ENCODE measurements at places on chromosomes 5 and 9. TPM values are rescaled to one million over a fixed set of nuclear protein-coding genes. Genes with fewer than 3 reads are reported as not detected.
A peak's percentile ranks its signal among the peaks of the same experiment; 100 is the strongest.

DNA sequence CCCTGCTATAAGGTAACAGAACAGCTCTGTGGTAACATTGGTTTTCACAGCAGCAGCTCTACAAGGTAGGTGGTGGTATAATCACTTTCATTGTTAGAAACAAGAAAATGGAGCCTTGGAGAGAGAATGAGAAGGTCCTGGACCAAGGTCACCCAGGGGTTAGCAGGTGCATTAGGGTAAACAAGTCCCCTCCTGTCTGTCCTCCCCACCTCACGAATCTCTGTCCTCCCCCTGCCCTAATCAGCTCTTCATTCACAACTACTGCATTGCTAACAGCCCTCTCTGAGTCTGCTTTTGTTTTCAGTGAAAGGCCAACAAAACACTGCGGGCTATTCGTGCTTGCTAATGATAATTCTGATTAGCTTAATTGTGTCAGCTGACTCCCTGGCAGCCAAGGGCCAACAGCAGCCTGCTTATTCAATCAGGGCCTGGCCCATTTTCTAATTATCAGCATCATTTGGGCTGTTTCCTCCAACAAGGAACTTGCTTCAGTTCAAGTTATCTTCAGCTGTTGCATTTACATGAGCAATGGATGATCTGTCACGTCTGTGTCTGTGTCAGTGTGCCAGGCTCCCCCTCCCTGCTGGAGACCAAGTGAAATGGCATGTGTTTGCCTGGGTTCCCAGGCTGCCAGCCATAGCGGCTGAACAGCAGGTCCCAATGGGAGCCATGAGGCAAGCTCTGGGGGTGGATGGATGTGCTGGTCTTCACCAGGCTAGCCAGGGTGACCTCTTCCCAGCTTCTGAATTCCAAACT is 56.7 kb upstream of the EQTN start:
- DNase-seq = no peak

DNA sequence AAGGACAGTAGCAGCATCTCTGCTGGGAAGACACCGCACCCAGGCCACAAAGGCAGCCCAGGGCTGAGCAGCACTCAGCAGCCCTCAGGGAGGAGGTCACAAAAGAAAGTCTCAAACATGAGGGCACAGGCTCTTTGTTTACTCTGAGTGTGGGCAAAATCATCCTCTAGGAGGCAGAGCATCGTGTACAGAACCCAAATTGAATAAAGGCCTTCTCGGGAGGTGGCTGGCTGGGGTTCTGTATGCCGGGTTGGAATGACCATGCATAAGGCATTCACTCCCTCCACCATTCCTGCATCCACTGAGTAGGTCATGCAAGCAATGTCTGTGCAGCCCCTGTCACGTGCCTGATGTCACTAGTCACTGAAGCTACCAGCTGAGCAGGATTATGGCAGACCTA is 412.8 kb downstream of the SPOCK1 start:
- DNase-seq = no peak

Gene IFNA2
- total RNA-seq = not detected

Gene CNTNAP3
- 3.4 TPM for total RNA-seq

DNA sequence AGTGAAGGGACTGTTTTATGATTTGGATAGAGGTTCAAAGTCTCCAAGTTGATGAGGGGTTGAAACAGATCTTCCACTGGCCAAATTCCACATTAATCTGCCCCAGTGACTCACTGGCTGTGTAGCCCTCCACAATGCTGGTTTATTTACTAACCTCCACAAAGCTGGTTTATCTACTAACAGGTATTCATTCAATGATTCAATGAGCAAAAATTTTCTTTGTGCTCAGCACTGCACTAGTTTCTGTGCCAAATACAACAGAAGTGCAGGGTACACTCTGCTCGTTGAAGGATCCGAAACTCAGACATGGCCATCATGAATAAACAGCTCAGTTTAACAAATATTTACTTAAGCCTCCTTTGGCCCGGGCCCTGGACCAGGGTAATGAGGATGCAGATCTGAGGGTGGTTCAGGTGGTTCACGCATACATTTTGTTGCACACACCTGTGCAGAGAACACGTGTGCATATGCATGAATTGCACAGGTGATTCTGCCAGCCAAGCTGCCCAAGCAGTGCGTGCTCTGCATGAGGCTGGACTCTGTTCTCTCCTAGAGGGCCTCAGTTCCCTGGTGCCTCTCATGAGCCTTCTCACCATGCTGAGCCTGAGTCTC is 71.0 kb downstream of the SH3PXD2B start:
- peak; percentile 51 for DNase-seq

DNA sequence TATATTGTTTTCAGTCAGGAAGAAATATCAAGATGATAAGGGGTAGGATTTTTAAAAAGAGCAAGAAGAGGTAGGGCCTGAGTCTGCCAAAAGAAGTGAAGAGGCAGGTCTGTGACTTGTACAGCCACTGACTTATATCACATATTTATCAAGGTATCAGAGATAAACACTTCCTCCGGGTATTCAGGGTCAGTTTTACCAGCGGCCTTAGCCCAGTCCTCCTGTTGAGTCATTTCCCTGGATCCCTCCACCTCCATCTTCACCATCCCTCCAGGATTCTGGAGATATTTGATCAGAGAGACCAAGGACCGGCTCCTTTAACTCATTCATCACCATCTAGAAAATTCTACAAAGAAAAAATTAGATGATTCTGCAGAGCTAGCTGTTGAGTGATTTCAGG is 375.7 kb upstream of the TUSC1 start:
- DNase-seq = no peak

Gene NIM1K
- not detected for total RNA-seq

Gene IL31RA
- total RNA-seq = not detected

- no peak for DNase-seq
Measured at GRCh38 chr9:33285502-33285901, 4.8 kb upstream of the NFX1 start.

Gene HMGCR
- total RNA-seq = 15.7 TPM

DNA sequence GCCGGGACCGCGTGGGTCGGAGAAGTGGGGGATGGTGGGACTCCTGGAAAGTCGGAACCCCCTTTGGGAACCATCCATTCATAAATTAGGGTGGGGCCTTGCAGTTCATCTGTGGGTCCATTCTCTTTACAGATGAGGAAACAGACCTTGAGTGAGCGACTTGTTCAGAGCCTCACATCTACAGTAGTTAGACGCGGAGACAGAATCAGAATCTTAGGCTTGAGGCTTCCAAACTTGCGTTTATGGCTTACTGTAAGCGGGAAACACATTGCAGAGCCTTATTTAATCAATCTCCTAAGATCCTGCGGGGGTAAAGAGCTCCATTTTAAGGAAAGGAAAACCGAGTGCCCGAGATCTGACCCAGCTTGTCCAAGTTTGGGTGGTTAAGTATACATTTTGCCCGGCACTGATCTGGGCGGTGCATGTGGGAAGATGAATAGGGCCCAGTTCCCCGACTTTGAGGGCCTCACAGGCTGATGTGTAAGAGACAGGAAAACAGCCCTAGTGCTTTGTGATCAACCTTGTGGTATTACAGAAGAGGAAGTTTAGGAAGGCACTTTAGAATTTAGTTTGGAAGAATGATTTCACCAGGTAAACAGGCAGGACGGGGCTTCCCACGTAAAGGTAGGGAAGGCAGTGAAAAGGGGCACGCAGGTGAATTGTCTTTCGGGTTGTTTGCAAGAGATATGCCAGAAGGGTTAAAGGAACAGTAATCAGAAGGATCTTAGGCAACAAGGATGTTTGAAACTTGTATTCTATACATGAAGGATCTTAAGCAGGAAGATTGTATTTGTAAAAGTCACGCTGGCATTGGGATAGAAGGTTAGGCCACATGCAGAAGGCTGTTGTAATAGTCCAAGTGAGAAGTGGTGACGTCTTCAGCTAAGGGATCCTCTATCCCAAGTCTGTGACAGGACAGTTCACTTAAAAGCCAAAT is 744 bp downstream of the TARS1 start:
- DNase-seq = peak; percentile 37

Gene DNM1
- total RNA-seq = 14.5 TPM

Gene SLC6A18
- total RNA-seq = not detected

- DNase-seq = no peak
Measured at GRCh38 chr9:3080951-3081350, 237.1 kb upstream of the PUM3 start.

DNA sequence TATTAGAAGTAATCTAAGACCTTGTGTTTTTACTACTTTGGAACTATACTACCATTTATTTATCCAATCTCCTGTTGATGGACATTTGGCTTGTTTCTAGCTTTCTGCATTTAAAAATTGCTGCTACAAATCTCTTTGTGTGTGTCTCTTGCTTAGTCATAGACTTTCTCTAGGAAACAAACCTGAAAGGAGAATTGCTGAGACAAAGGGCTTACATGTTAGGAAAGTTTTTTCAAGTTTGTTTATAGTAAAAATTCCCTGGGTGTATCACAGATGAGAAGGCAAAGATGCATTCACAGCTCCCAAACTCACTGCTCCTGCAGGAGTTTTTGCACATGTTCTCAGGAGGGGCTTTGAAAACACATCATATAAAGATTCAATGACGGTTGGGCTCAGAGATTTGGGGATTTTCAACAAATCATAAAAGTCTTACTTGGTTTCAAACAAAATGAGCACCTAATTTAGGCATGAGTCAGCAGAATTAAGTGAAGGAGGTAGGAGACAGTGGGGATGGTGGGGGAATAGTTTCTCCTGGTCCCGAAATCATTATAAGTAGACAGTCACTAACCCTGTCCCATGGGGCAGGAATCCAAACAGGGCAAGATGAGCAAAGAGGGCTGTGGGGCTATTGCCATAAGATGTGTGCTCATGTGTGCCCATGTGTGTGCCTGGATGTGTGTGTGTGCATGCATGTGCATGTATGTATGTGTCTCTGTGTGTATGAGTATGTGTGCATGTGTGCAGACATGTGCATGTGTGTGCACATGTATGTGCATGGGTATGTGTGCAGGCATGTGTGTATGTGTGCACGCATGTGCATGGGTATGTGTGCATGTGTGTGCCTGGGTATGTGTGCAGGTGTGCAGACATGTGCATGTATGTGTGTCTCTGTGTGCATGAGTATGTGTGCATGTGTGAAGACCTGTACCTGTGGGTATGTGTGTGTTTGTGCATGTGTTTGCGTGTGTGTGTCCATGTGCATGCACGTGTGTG is 43.4 kb upstream of the S1PR3 start:
- no peak for DNase-seq

- peak; percentile 6 for DNase-seq
Measured at GRCh38 chr5:170651604-170652277, 131.8 kb upstream of the GABRP start.

GRCh38 chr9:109020581-109021511 is 7.5 kb upstream of the CTNNAL1 start:
- DNase-seq = no peak

DNA sequence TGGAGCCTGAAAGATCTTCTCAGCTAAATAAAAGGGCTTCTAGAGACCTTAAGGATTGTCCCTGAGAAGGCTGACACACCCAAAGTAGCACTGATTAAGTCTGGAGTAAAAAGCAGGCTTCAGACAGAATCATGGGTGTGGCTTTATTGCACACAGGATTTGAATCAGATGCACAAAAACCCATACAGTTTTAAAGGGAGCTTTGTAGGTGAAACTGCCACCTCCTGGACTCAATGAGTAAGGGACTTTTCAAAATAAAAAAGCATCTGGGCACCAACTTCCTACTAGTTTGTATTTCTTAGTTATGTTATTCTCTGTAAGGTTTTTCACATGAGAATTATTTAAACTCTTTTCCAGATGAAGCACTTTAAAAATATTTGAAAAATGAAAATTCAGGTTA is 129.4 kb downstream of the EDIL3 start:
- no peak for DNase-seq

Gene SV2C
- total RNA-seq = not detected

DNA sequence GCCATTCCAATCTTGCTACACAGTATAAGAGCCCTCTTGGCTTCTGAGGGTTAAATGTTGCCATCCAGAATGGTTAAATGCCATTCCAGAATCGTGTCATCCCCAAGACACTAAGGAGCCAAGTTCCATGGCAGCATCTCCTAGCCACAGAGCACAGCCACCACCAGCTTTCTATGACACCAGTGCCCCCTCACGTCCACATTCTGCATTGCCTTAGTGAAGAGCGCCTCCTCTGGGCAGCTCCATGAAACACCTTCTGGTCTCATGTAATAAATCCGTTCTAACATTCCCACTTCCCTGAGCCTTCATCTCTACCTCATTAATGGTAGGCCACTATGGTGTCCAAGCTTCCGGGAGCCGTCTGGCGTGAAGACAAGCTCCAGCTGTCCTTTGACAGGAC is 12.4 kb downstream of the CBY3 start:
- DNase-seq = no peak

Gene PHF19
- 13.5 TPM for total RNA-seq

DNA sequence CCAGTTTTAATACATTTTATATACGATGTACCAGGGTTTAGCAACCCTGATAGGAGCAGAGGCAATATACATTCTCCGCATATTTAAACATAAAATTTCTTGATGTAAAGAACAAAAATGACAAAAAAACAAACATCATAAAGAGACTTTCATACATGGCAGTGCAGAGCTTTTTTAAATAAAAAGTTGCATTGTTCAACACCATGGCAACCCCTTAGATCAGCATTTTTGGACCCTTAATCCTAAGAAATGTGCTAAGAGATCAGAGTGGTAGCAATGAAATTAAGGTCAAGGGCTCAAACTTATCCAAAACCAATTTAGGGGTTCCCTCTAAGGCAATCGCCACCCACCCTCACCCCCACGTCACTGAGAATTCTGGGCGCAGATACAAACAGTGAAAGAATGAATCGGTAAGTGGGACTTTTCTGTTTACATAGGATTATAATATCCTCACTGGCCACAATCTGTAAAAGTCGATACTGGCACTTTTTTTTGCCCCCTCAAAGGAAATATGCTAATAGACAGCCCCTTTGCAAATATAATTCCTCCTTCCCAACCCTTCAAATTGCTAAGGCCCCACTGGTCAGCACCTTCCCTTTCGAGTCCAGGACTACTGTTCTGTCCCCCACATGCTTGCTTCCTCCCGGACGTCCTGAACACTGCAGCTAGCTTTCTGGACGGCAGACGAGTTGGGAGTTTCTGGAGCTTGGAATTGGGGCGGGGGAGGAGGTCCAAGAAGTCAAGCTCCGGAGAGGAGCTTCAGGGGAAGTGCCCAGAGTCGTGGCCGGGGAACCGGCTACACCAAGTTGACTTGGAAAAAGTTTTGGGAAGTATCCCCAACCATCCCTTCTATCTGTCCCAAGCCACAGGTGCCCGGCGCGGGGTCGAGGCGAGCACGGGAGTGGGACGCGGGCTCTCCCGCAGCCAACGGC is 2.2 kb downstream of the GAS1 start:
- no peak for DNase-seq

Gene PTGER4
- total RNA-seq = 134 TPM

DNA sequence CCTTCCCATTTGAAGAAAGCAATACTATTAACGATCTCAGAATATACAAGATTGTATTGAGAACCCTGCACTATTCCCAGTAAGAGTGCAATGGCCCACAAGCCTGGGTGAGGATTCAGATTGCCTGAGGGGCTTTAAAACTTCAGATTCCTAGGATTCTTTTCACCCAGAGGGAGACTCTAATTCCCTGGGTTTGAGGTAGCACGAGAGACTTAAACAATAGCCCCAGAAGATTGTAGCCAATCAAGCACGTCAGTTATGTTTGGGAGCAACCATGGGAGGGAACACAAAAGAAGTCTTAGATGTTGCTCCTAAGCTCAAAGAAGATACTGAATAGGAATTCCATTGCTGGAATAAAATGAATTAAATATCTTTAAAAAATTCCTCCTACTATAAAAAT is 17.9 kb downstream of the MRPS27 start:
- DNase-seq = no peak

Gene CTSV
- 1.9 TPM for total RNA-seq

- DNase-seq = no peak
Measured at GRCh38 chr5:98461485-98461884, 312.0 kb upstream of the RGMB start.

Gene TCERG1
- total RNA-seq = 63.0 TPM

GRCh38 chr5:159178978-159179377 is 30.4 kb downstream of the RNF145 start:
- DNase-seq = no peak
